Naive B cell (primary cell): ENCODE measurements at places on chromosomes 4 and X.

DNA sequence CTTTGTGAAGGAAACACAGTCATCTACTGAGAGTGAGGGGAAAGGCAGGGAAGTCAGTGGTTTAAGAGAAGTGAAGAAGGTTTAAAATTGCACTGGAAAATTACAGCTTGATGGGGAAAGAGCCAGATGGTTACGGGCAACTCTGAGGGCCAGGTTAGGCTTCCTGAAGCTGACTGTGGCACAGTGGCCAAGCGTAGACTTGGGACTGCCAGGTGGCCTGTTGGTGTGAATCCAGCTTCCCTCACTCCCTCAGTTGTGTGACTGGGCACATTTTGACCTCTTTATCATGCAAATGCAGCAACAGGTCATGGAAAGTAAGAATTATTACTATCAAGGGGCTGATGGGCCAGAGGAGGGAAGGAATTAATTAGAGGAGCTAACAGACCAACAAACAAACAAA is 390.1 kb downstream of the UNC5C start:
- DNase-seq, result no peak

- DNase-seq, result no peak
Measured at GRCh38 chr4:182828360-182829025, 88.7 kb downstream of the DCTD start.

DNA sequence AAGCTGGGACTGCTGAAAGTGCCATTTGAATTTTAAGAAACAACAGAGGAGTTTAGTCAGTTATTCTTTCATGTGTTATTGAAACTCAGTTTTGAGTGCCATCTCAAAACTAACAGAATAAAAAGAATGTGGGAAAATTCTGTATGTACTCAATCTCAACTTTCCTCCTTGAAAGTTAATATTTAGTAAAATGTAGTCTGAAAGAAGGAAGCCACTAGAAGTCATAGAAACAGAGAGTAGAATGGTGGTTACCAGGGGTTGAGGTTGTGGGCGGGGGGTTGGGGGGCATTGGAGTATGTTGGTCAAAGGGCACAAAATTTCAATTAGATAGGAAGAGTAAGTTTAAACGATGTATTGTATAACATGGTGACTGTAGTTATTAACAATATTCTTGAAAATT is 628.3 kb upstream of the MAGEB2 start:
- no peak for DNase-seq

- DNase-seq, result no peak
Measured at GRCh38 chrX:3669841-3670475, 43.5 kb downstream of the PRKX start.

DNA sequence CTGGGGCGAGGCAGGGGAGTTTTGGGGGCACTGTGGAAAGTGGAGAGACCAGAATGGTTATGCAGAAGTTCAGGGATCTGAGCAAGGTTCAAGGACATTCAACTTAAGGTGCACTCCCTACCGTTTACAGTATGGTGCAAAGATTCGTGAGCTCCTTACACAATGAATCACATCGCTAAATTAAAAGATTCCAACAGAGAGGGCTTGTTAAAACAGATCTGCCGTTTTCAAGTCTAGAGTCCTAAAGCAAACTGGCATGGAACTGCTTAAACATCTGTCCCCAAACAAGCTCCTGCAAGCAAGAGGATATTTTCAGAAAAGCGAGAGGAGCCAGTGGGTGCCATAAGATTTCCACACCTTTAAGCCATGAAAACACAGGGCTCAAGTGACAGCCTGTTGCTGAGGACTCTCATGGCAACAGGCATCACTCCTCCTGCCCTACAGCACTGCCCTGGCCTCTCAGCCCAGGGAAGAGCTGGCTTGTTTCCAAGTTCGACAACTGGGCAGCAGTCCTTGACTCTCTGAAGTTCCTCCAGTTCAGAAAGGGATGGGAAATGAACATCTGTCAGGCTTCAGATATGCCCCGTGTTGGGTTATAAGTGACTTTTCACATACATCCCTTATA is 10.0 kb downstream of the FAM184B start:
- no peak for DNase-seq

GRCh38 chrX:147679356-147680005 is 232.2 kb upstream of the FMR1 start:
- no peak for DNase-seq

GRCh38 chr4:11344916-11345315 is 83.8 kb downstream of the HS3ST1 start:
- no peak for DNase-seq

- no peak for DNase-seq
Measured at GRCh38 chr4:174340714-174341113, 57.0 kb downstream of the CEP44 start.

DNA sequence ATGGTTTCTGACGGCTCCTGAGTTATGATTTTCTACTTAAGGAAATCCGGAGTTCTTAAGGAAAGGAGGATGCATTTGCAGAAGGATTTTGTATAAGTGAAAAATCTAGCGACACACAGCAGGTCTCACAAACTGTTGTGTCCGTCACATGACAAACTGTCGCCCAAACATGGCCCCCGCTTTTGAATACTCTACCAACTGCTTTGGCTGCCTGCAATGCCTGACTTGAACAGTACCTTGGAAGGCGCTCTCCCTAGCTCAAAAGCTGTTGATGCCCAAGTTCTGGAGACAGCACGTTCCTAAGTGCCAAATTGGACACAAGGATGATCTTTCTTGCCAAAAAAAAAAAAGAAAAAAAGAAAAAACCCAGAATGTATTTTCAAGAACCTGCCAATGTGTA is 103.2 kb downstream of the ENPP6 start:
- no peak for DNase-seq

- no peak for DNase-seq
Measured at GRCh38 chrX:144681501-144681900, 565.8 kb upstream of the SPANXN1 start.

DNA sequence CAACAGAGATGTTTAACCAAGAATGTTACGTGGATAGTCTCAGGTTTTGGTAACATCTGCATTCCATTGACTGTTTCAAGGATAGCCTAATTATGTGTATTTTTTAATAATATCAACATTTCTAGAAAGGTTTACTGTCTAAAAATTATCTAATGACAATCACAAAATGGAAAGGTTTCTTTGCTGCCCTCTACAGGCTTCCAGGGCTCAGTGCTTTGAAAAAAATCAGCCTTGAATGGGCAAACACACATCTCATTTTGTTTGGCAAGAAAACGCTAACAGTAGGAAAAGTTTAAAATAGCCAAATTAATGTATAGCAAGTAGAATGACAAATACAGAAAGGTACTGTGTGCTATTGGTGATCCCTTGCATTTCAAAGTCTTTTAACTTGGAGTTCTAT is 223.4 kb upstream of the PRPS2 start:
- no peak for DNase-seq

DNA sequence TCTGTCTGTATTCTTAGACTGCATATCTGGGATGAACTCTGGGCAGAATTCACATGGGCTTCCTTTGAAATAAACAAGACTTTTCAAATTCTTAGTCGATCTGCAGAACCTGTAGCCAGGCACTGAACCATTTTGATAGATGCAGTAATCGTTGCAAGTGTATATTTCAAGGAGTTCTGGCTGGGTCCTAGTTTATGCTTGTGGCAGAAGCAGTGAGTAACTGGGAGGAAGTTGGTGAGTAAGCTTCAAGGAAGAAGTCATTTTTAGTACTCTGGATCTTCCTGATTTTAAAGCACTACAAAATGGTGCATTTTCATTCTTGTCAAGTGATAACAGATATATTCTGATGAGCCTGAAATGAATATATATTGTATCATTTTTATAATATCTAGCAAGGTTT is 9.5 kb downstream of the HPRT1 start:
- DNase-seq, result no peak
